ENCODE measurements at places on chromosomes 3 and 15.

- no peak for DNase-seq
Observed at GRCh38 chr3:185216607-185216958, 37.3 kb downstream of the EHHADH start.

DNA sequence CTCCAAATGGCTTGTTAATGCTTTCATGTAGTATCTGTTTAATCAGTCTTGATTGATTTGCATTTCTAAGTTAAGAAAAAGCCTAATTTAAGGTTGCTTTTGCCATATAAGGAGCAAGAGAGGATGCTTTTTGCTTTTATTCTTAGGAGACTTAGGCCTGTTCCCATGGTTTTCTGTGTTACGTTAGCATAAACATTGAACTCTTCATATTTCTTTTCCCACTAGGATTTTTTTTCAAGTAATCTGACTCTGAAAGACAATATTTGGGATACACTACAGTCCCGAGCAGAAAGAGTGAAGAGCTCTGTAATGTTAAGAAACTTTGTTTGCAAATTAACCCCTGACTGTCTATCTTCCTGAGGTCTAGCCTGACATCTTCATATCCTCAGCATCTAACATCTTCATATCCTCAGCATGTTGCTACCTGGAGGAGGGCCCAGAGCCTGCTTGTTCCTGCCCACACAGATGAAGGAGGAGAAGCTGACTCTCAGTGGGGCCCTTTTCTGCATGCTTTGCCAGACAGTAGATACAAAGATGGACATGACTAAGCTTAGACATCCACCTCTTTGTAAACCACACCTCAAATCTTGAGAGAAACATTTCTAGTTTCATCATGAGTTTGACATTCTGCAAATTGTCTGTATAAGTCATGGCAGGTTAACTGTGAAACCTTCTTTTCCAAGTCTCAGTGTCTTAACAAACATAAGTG is 86.2 kb upstream of the COL6A5 start:
- no peak for DNase-seq

DNA sequence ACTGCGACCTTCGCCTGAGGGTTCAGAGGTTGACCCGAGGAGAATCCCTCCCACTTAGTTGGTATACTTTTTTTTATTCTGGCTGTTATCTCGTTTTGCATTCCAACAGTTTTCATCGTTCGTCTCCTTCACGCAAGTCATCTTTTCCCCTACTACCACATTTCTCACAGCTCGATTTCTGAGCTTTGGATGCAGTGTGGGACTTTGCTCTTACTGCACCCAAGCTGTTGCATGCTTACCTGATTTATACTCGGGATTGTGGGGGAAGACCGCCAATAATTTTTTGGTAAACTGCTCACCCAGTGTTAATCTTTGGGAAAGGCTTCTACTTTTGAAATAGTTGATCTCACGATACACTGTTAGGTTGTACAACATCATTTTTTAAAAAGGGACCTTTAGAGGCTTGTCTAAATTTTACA is 702 bp downstream of the TBC1D23 start:
- DNase-seq: no peak

GRCh38 chr3:192091831-192092230 is 630.9 kb downstream of the PYDC2 start:
- DNase-seq: no peak

GRCh38 chr3:32655167-32655566 is 29.8 kb upstream of the CNOT10 start:
- DNase-seq: no peak

DNA sequence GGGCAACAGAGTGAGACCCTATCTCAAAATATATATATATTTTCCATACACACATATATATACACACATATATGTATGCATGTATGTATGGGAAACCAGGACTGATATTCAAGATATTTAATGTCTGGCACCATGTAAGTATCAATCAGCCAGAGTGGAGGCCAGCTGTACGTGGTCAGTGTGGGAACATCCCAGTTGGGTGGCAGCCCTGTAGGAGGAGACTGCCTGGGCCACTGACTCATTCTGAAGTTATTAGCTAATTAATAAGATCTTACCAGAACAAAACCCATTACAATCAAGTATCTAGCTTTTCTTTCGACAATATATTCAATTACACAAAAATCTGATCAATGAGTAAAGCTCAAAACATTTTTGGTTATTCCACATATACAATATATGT is 85.1 kb upstream of the OCA2 start:
- DNase-seq: no peak

DNA sequence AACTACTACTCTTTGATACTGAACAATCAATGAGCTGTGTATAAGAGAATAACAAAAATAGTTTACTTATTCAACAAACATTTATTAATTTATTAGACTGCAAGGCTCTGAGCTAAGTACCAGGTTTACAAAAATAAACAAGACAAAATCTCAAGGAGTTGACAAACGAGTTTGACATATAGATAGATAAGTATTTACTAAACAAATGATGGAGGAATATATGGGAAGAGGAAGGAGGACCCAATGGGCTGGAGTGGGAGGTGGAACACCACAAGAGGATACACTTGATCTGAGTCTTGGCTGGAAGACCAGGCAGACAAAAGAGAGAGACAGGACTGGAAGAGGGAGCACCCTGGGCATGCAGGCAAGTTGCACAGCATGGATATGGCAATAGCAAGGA is 47.5 kb upstream of the FSIP1 start:
- no peak for DNase-seq

- no peak for DNase-seq
Observed at GRCh38 chr15:100264994-100265640, 76.7 kb downstream of the ADAMTS17 start.

DNA sequence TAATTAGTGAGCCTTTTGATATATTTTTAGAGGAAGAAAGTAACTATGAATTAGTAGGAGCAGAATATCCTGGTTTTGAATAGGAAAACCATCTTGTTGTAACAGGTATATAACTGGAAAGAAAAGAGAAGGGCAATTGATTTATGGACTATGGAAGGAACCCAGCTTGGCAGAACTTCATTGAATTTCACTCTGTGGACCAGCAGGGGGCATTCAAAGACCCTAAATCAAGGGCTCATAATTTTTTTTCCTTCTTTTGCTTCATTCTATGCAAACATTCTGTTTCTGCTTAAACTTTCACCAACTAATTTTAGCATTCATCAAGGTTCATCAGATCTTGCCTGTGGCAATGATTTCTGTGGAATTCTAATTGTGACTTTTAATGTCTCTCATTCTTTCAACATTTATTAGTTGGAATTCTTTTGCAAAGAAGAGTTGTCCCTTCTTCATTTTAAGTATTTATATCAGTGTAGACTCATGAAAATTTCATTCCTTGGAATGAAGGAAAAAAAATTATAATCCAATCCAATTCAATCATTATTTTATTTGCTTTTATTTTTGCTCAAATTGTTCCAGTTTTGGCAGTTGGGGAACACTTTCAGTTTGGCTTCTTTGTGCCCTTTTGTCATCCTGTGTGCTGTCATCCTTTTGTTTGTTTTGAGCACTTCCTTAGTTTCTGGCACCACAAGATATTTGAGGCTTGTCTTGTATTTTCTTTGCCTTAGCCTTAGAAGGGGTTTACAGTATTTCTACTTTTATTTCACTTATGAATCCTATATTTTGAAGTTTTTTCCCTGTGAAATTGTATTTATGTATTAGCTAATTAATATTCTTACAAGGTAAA is 30.4 kb downstream of the NXPE3 start:
- DNase-seq: peak; percentile 53

GRCh38 chr3:139686206-139686605 is 8.4 kb upstream of the NMNAT3 start:
- DNase-seq: no peak

GRCh38 chr3:112093180-112093522 is 7.0 kb downstream of the C3orf52 start:
- no peak for DNase-seq

DNA sequence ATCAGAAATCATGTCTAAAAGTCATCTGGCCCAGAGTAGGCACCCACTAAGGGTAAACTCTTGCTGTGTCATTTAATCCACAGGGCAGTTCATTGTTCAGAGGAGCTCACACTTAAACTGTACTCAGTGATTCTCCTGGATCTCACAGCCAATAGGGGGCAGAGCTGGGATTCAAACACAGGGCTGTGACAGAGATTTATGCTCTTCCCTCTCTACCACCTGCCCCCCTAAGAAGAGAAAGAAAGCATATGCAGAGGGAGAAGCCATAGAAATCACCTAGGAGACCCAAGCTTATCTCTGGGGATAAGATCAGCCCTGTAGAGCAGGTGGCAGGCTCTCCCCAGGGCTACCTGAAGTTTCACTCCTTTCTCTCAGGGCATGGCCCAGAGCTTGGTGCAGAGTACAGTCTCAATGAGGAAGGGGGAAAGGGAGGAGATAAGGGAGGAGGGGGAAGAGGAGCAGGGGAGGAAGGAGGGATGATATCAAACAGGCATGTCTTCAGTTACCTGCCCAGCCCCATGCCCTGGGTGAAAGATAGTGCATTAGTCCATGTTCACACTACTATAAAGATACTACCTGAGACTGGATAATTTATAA is 51.8 kb upstream of the ADPGK start:
- no peak for DNase-seq

DNA sequence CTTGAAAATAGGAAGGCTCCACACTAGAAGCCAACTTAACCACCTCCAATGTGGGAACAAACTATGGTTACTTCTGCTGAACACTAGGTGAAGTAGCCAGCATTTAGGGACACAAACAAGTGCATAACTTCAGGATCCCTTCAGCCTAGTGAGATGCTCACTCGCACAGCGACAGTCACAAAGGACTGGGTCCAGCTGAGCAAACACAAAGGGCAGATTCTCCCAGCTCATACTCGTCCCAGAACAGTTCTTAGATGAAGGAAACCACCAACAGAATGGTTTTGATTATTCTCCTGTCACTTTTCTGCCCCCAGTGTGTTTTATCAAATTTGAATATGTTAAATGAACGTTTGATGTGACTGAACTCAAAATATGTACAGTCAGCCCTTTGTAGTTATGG is 201.6 kb downstream of the KCNAB1 start:
- no peak for DNase-seq

DNA sequence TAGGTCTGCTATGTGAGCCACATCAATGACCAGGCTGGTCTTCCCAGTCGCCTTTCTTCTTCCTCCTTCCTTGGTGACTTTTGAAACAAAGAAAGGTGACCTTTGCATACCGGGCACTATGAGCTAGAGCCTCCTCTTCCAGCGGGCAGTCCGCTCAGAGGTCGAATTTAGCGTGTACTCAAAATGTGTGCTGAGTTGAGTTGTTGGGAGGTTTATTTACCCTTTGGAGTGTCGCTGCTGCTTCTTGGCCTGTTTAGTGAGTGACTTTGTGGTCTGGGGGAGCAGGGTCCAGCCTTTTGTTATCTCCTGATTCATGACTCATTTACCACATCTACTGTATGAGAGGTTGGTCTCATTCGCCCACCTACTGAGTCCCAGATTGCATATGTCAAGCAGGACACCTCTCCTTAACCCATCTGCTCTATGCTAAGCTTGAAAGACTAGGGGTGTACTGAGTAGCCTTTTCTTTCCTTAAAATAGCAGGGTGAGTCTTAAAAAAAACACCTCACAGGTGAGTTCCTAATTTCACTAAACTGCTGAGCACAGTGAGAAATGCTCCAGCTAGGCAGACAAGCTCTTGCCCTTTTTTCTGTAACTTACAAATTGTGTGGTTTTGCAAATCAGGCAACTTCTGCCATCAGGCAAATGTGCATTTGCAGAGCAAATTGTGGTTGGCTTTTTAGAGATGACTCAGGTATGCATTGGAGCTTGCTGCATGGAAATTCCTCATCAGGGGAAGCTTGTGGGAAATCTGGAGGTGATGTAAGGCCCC is 3.2 kb upstream of the SIAH2 start:
- DNase-seq: peak; percentile 65

DNA sequence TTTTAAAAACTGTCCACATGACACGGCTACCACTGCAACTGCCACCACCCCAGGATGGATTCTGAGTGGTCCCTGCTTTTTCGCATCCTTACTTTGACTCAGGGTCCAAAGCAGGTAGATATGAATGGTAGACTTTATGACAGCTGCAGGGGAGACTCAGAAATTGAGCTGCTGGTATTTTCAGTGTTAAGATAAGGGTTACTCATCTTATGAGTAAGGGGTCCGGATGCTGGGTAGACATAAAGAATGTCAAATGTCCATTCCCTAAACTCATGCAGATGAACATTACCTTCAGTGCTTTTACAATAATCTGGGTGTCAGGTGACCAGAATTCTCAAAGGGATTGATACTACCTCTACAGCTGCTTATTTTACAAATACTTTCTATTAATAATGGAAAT is 25.9 kb upstream of the BBX start:
- DNase-seq: no peak

GRCh38 chr3:130548356-130548755 is 31.4 kb downstream of the COL6A6 start:
- no peak for DNase-seq

DNA sequence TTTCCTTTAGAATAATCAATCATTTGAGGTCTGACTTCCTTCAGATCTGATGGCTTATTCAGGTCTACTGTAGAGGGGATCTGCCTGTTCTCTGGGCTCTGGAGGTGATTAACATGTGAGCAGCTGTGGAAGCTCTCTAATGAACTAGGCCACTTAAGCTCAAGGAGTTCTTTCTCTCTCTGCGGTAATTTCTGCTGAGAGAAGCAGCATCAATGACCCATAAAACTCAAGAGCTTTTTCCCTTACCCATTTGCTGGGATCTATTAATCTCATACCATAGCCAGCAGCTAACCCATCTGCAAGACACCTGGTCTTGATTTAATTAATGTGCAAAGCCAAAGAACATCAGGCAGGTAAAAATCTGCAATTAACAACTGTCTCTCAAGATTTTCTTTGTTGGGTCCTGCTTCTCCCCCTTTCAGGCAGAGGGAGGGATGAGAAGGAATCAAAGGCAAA is 73.2 kb upstream of the DLG1 start:
- no peak for DNase-seq

DNA sequence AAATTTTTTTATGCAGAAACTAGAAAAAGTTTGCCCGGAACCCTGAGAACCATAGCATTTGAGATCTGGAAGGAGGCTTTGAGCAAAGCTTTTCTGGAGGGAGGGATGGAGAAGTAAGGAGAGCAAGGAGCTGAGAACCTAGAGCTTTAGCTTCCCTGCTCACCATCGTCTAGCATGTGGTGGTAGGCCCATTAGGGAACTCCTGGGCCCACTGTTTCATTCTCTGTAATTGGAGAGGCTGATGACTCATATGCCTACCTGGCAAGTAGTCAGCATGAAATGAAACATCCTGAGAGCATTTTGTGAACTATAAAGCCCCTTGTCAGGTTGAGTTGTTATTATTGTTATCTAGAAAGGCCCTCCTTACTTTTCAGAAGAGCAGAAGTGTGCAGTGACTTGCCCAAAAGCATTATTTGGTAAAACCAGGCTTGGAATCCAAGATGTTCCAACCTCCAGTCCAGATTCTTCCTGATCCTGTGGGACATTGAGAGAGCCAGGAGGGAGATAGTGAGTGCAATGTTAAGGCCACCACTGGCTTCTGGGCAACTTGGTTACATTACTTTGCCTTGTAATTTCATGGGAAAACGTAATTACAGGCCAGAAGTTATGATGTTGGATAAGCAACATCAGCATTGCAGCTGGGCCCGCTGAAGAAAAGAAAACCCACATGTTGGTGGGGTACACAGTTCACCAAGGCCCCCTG is 104.5 kb upstream of the BFSP2 start:
- no peak for DNase-seq

GRCh38 chr3:193148688-193149473 is 92.1 kb upstream of the PLAAT1 start:
- DNase-seq: no peak

GRCh38 chr15:46080016-46080415 is 445.2 kb downstream of the SQOR start:
- DNase-seq: no peak
